ENCODE measurements at places on chromosomes 12 and 14.

DNA sequence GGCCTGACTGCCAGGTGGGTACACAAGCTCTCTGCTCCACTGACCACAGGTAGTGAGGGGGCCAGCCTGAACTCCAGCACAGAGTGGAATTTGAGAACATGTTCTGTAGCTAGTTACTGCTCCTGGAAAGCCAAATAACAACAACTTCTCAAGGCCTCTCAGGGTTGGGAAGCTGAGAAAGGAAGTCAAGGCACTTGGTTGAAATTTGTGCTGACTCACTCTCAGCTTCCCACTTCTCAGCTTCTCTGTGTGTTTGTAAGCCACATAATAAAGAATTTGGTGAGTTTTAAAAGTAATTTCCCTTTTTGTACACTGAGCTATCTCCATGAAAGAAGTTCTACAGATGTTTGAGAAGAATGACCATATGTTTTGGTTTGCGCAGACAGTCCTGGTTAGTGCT, 234.9 kb downstream of the KTN1 start:
- DNase-seq, result no peak

DNA sequence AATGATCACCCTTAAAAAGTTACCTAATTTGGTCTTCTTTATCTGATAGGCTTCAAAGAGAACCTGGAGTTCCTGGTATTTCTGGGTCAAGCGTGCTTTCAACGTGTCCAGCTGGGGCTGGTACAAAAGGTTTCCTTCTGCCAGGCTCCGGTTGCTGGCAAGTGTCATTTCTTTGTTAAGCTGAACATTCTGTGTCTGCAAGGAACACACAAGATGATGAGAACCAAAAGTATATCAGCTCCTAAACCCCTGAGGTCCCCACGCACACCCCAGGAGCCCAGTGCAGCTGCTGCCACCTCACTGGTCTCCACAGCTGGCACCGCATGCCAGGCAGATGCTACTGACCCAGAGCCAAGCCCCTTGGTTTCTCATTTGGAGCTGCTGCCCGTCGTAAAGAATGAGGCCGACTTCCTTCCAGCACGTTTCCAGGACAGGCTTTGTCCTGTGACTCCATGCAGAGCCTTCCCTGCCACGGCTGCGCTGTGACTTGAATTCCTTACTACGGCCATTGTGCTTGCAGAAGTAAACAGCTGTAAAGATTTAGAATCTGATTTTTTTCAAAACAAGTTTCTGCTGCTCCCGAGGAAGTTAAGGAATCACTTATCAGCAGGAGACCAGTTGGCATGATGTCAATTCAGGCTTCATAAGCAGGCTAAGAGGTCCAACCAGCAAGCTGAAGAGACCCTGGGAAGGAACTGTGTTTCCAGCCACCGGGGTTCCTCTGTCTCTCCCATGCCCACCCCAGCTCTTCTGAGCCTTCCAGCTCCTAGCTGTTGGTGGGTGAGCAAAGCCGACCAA, 24.9 kb downstream of the VPS37B start:
- no peak for DNase-seq

DNA sequence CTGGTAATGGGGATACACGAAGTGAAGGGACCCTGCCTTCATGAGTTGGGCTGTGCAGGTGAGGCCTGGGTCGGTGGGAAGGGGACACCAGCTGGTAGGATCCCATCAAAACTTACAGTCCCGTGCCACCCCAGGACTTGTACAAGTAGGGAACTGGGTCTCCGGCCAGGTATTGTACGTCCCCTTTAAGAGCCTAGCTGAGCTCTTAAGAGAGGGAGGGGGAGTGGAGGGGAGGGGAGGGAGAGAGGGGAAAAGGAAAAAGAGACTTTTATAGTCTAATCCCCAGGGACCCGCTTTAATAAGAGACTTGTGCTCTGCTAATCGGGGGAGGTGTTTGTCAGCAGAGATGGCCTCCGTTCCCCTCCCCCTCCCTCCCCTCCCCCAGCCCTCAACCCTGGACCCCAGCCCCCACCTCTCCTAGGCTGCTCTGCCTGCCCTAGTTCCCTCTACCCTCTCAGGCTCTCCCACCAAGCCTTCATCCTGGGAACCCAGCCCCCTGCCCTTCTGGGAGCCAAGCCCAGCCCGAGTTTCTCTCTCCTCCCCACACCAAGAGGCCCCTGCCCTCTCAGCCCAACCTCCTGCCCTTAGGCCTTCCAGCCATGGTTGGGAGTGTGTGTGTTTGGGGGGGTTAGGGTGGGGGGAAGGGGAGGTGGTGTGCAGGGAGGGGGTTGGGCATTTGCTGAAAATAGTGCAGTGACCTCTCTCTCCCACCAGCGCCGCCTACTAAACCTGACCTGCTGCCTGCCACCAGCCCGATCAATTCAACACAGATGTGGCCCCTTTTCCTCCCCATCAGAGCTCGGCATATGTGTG, 2.6 kb downstream of the GDF11 start:
- no peak for DNase-seq

GRCh38 chr12:88419794-88420193, 160.5 kb downstream of the KITLG start:
- DNase-seq, result no peak

GRCh38 chr12:67742461-67742860, 93.9 kb downstream of the DYRK2 start:
- no peak for DNase-seq

Data from putamen (tissue), 1 donor.